Activated CD4-positive, alpha-beta T cell treated with anti-CD3 and anti-CD28 coated beads, Interleukin-2, Interleukin-4, amounts not matched to agents 100 ng/mL and 50 ng/mL, durations not matched to agents 16 hours and 8 hours (primary cell): ENCODE measurements at places on chromosomes 1 and 21.

- DNase-seq = no peak
Measured at GRCh38 chr1:27116232-27116631, 38.7 kb downstream of the SLC9A1 start.

DNA sequence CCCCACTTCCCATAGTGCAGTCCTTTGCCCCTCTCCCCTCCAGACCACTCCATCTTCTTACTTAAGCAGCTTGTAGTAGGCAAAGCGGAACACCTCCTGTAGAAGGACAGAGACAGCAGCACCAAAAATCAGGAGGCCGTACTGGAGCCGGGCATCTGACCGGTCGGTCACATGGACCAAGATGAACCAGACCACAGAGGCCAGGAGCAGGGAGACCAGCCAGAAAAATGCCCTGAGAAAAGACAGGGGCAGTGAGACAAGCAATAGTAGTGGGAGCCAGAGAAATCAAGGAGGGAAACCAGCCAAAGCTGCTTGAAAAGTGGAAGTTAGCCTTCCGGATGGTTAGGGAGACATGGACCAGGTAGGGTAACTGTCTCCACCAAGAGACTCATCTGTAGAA is 920 bp downstream of the APH1A start:
- no peak for DNase-seq

DNA sequence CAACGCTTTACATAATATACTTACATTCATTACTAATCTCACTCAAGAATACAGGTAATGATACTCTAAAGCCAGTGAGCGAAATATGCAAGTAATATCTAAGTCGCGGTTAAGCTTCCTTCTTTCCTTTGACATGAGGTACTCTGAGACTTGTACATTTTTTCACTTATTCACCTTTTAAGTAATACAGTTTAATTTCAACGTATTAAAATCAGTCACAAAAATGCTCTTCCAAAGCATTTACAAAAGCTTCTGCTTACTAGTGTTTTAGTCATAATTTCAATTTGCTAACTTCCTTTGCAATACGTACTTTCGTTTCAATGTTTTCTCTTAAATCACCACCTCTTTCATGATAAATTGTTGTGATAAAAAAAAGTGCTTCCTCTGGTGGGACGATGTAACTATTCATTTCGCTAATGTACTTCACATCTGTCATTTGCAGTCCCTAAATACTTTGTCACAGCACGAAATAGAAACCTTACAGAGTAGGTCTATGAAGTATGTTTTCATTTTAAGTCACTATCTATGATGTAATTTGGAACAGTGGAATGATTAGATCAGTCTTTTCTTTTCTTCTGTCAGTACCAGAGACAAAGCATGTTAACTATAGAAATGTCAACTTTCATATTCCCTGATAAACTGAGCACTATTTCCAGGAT is 34.0 kb upstream of the ADGRL4 start:
- DNase-seq = peak; percentile 66

GRCh38 chr1:226400519-226401354 is 7.2 kb downstream of the PARP1 start:
- DNase-seq = no peak

DNA sequence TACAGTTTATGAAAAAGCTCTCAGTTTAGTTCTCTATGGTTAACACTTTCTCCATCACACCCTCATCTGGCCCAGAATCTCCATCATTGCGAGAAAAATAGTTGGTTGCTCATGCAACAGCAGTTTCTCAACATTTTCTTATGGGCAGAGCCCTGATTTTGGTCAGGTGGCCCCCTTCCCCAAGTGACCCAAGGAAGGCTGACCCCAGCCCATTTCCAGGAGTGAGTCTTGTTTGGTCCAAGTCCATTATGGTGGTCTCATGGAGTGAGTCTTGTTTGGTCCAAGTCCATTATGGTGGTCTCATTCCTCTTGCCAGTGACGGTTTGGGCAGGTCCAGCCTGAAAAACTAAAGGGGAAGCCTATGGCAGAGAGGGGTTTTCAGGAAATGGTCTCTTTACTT is 1.5 kb upstream of the TRIM62 start:
- no peak for DNase-seq

GRCh38 chr21:46100020-46100419 is 2.1 kb downstream of the COL6A2 start:
- DNase-seq = no peak

DNA sequence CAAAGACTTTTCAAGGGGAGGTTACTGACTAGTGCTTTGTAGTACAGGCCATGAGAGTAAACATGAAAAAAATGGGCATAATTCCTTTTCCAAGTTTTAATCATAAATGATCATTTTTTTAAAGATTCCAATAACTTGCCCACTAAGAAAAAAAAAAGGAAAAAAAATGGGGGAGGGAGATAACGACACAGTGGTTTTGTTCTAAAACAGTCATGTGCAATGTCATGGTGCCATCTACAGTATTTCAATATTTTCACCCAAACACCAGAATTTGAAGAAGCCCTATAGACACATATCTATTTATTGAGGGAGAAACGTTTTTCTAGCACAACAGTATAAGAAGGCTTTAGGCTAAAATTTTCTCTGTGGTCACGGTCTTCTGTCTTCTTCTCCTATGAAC is 250.2 kb downstream of the LTN1 start:
- DNase-seq = no peak

- no peak for DNase-seq
Measured at GRCh38 chr1:226872437-226872836, 2.0 kb downstream of the PSEN2 start.

DNA sequence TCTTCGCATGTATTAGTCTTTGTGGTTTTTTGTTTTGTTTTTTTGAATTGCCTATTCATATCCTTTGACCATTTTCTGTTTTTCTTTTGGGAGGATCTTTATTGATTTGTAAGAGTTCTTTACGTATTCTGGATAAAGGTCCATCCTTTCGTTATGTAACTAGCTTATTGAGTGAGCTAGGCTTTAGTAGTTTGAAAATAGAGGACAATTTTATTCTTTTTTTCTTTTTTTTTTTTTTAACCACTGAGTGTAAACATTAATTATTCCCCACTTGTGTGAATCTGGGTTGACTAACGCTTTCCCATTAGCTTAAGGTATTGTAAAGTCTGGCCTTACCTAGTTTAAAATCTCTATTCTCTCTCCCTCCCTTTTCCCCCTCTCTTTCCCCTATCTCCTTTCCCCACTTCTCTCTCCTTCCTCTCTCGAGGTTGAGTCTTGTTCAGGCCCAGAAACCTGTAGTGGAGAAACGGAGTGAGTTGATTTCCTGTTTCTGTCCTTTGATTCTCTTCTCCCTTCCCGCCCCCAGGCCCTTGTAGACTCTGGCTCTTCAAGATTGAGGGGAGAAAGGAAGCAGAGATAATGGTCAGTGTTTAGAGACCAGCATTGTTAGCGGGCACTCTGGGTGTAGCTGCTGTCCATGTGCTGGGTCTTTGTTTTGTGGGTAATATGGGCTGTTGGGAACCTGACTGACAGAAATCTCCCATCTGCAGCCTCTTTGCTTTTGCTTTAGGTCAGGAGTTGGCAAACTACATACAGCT is 1.5 kb downstream of the MORC3 start:
- DNase-seq = peak; percentile 18

- DNase-seq = no peak
Measured at GRCh38 chr1:36320291-36320761, 3.1 kb downstream of the EVA1B start.

GRCh38 chr1:234734412-234734835 is 124.4 kb upstream of the IRF2BP2 start:
- no peak for DNase-seq

GRCh38 chr1:224592636-224593582 is 23.2 kb upstream of the CNIH3 start:
- no peak for DNase-seq

DNA sequence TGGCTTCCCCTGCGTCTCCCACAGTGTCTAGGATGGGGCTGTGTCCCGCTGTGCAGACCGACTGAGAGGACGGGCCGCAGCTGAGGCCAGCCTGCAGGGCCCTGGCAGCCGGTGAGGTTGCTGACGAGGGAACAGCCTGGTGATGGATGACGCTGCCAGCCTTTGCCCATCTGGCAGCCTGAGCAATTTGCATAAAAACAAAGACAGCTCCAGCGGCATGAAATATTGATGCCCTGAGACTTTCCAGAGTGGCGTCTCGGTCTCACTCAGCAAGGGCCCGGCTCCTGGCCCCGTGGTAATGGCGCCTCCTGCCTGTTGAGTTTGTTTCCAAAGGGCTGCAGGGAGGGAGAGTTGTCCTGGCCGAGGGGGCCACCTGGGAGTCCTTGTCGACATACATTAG is 19.1 kb upstream of the KCNA10 start:
- DNase-seq = no peak

- DNase-seq = no peak
Measured at GRCh38 chr1:184118046-184118445, 66.5 kb downstream of the TSEN15 start.

DNA sequence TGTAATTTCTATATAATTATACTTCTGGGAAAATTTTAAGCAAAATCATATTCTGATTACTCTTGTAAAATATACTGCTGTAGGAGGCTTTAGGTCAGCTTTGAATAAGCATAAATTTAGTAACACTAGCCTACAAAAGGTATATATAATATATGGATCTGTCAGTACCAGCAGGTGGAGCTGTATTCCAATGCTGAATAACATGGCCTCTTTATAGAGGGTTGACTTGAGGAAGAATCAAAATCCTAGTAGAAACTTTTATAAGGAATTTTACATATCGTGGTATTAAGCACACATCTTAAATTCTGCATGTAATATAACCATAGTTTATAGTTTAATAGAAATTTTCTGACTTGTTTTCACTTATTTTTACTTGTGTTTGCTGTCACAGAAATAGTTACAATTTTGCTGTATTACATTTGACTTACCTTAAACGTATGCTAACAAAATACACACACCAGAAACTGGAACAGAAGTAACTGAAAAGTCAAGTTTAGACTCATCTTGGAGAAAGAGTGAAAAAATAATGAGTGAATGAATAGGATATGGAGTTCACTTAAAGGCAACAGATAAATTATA is 79.3 kb downstream of the HMCN1 start:
- peak; percentile 38 for DNase-seq

- no peak for DNase-seq
Measured at GRCh38 chr21:34203851-34204420, 130.6 kb downstream of the MRPS6 start.

DNA sequence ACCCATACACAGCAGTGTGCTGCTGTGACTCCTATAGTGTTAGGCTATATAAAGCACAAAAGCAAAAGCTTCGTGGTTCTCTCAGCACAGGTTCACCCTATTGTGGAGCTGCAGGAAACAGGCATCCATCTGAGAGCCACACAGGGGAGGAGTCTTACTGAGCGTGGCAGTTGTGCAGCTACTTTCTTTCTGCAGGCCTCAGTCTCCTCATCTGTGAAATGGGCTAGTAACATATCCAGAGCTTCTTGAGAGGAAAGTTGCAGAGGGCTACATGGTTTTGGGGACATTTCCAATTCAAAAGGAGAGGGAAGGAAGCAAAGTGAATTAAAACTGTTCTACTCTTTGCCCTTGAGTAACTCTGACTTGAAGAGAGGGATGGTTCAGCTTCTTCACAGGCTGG is 142.0 kb downstream of the FOXD2 start:
- DNase-seq = no peak

- DNase-seq = no peak
Measured at GRCh38 chr1:43933386-43934100, at the start of gene ARTN. TSS of gene ARTN (plus strand) at chr1:43933801. CDS start at chr1:43935657, 1,856 bp downstream.

- no peak for DNase-seq
Measured at GRCh38 chr21:32613436-32614043, 1.4 kb upstream of the CFAP298 start.

DNA sequence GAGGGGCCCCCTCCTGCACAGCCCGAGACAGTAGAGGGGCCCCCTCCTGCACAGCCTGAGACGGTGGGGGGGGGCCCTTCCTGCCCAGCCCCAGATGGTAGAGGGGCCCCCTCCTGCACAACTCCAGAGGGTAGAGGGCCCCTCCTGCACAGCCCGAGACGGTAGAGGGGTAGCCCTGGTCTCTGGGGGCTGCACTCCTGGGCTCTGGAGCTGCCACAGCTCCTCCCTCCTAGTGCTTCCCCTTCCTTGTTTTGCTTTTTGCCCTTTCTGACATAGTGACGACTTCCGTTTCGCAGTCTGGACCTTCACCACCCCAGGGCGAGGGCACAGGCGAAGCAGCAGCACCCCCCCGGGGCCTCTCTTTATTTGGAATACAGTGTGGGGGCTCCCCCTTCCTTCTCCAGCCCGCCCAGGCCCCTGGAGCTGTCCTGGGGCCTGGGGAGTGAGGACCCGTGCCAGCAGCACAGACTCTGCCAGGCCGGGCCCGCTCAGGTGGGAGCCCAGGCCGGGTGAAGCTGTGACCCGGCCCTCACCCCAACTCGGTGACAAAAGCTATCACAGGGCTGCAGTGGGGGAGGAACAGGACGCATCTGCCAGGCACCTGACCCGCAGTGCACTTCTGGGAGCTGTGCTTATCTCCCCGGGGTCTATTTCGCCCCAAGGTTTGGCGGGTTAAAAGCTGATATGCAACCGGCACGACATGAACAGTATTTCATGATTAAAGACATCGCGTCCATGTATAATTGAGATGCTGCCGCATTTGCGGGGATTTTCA is 1.1 kb upstream of the PRXL2B start:
- peak; percentile 78 for DNase-seq

DNA sequence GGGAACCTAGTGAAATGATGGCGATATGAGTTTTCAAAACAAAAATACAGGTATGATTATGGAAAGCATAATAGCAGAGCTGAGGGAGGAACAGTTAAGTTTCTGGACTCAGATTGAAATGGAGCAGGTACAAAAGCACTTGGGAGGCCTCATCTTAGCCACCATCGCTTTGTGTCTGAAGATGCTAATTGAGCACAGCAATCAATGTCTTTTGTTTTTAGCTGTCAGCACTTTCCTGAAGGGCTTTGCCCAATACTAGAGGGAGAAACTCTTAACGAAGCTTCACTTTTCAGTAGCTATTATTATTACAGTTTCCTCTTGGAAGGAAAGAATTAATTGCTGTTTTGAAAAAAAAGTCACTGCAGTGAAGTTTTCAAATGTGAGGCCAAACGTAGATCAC is 348.7 kb downstream of the RWDD3 start:
- no peak for DNase-seq

- DNase-seq = peak; percentile 68
Measured at GRCh38 chr1:41740630-41741239, 178.0 kb downstream of the HIVEP3 start.

DNA sequence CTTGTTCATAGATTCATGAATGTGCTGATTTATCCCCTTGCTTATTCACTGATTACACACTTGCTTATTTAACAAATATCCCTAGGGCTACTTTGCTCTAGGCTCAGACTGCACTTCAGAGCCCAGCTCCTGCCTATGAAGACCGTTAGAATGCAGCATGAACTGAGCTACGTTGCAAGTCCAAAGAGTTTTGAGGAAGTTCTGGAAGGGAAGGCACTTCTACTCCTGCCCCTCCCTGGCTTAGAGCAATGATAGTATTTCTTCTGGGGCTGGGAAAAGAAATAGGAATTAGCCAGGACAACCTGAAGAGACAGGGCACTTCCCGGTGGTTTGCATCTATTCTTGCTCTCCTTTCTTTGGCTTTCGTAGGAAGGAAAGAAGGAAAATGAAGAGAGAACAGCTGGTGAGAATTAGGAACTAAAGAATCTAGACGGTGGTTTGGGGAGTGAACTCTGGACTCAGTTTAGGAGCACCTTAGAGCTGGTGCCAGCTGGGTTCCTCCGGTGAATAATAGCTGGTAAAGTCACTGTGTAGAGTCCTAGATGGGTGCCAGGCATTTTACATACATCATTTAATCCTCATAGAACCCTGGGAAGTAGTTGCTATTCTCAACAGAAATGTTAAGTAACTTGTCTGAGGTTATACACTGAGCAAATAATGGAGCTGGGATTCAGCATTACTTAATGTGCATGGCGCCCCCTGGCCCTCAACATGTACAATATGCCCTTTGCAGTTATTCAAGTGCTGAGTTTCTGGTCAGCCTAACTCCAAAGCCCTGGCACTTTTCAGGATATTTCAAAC is 65.9 kb downstream of the NDUFS5 start:
- DNase-seq = no peak
